ENCODE measurements at places on chromosomes 6 and 20. TPM values are rescaled to one million over a fixed set of nuclear protein-coding genes. Genes with fewer than 3 reads are reported as not detected.

GRCh38 chr6:75524322-75524972 is 30.8 kb upstream of the FILIP1 start:
- DNase-seq: no peak

DNA sequence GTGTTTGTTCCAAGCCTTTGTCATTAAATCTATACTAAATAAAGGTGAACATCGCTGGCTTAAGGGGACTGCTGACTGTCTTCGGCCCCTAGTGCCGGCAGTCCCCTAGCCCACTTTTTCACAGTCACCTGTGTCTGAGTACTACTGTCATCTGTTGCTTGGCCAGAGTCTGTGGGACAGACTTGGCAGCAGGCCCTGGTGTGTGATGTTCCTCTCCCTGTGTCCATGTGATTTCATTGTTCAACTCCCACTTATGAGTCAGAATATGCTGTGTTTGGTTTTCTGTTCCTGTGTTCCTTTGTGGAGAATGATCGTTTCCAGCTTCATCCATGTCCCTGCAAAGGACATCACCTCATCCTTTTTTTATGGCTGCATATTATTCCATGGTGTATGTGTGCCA is 133.4 kb downstream of the HAO1 start:
- DNase-seq: no peak

DNA sequence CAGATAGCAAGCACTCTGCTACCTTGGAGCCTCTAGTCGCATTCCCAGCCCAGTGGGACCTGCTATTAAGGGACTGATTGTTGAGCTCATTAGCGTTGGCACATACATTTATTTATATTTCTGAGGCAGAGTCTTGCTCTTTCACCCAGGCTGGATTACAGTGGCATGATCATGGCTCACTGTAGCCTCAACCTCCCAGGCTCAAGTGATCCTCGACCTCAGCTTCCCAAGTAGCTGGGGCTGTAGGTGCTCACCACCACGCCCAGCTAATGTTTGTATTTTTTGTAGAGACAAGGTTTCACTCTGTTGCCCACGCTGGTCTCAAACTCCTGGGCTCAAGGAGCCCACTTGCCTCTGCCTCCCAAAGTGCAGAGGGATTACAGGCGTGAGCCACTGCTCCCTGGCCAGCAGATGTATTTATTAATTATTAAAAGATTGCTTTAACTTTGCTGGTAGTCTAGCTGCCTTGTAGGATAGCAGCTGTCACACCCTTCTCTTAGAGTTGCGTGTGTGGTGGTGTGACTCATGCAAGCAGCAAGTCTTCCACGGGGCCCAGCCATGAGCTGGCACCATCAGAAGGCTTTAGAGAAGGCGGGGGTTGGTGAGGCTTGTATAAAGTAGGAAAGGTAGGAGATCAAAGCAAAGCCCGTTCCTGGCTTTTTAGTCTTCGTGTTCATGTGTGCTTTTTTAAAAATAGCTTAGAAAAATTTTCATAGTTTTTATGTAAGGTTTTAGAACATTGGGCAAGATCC is 16.5 kb downstream of the ACTR5 start:
- DNase-seq: peak; percentile 73

DNA sequence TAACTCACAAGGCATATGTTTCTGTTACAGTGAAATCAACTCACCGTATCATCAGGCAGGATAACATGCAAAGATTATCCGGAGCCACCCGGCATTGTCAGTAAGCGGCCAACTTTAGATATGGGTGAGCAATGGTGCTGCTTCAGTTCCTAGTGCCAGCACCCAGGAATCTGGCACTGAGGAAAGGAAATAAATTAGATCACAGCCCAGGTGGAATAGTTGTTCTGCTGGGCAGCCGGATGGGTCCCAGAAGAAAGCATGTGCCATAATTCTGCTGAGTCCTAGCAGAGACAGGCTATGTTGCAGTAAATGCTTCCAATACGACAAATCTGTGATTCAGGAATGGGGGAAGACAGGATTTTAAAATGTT is 183.6 kb upstream of the SPTLC3 start:
- DNase-seq: no peak

- no peak for DNase-seq
These were observed 12.1 kb upstream of the SERINC3 start for GRCh38 chr20:44533928-44534327.

GRCh38 chr6:73608761-73609160 is 45.0 kb downstream of the SLC17A5 start:
- DNase-seq: no peak

DNA sequence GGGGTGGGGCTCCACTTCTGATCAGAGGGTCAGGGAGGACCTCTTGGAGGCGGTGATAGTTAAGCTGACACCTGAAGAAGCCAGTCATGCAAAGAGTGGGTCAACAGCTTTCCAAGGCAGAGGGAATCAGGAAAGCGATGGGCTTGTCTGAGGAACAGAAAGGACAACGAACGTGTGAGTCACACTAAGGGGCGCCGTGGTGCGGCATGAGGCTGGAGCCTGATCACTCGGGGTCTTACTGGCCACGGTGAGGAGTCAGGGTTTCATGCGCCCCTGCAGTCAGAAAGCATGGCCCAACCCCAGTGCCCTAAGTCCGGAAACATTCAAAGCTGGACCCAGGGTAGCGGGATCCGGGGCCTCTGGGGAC is 50.6 kb upstream of the SLC32A1 start:
- DNase-seq: no peak

DNA sequence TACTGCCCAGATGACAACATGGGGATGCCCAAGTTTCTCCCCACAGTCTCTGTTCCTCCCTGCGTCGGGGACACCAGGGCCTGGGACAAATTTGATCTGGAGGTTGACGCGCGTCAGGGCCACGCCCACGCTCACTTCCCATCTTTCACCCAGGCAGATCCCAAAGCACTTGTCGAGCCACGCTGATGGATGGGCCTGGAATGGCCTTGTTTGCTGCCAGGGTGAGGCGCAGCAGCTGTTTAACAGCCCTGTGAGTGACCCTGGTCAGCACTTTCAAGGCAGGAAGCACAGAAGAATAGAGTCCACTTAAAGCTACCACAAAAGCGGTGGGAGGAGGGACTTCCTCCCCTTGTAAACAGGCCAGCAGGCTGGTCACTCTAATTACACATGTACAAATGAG is 324.7 kb upstream of the JARID2 start:
- DNase-seq: no peak

DNA sequence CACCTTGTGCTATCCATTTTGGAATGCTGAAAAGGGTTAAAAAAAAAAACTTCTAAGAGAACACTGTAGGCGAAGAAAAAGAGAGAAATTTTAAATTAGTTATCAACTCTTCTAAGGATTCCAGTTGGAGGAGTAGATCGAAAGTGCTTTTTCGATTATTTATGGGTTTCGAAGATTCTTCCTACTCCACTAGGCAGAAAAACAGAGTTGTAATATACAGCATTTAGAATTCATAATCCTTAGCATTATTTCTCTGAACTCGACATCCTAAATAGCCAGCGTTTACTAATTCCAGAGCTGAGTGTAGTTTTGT is 817 bp upstream of the RNF217 start:
- no peak for DNase-seq

DNA sequence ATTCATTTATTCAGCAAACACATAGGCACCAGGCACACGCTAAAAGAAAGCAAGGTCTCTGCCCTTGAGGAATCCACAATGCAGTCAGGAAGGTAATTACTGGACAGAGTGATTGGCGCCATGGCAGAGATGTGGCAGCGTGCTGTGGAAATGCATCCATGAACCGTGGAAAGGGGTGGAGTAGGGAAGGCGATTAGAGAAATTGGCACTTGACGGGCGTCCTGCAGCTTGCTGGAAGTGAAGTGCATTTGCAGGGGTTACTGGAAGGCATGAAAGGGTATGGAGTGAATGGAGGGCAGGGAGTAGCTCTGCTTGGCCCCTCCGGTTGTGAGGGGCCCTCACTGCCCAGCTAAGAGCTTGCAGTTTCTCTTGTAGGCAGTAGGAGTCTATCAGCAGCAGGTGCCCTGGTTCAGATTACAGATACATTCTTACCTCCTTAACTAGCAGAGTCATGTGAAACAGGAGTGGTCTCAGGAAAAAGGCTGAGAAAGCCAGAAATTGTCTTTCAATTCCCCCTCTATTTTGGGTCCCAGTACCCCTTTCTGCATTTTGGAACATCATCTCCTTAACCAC is 122.5 kb upstream of the TIAM2 start:
- DNase-seq: no peak

DNA sequence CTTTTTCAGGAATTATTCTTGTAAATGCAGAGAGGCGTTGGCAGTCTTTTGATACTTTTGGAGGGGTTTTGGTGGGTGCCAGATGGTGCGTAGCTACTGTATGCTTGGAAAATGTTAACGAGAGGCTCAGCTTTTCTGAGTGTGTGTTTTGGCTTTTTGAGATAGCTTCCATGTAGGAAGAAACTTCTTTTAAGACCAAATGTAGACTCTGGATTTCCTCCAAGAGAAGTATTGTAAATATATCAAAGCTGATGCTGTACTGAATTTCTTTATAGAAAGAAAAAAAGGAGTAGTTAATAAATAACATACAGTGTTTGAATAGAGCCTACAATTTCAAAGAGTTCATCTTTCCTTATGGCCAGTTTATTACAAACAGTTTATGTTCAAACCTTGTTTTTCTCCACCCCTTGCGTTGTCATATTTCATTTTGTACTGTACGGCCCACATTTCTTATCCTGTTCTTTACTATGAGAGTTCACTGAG is 16.7 kb downstream of the TIAM2 start:
- no peak for DNase-seq

GRCh38 chr6:130050230-130050629 is 31.8 kb downstream of the L3MBTL3 start:
- DNase-seq: no peak

DNA sequence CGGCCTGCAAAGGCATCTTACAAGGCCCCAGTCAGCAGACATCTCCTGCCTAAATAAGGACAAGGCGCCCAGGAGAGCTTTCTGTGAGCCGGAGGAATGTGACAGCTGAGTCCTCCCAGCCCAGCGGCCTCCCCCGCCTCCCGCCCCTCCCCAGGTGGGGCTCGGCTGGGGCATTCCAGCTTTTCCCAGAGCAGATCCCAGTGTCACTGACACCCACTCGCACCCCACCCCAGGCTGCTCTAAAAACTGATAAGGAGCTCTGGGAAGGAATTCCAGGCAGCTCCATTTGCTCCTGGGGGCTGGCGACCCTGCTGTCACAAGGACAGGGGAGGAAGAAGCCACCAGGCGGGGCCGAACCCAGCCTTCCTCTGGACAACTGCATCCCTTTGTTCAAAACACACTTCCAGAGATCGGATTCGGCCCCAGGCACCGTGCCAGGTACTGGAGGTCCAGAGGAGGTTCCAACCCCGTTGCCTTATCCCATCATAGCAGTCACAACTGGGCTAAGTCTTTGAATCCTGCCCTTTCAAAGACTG is 49.7 kb downstream of the JPH2 start:
- no peak for DNase-seq

- DNase-seq: no peak
These were observed 17.5 kb upstream of the CEP85L start for GRCh38 chr6:118668761-118669385.

GRCh38 chr6:43242908-43243663 is at the start of gene TTBK1:
TTBK1 (plus strand) TSS chr6:43243481; CDS start chr6:43246661, 3,180 bp downstream.
- DNase-seq: peak; percentile 80

GRCh38 chr6:2756241-2756640 is 5.5 kb upstream of the MYLK4 start:
- DNase-seq: no peak

- no peak for DNase-seq
These were observed 53.2 kb downstream of the PPP1R14C start for GRCh38 chr6:150195996-150196417.

GRCh38 chr6:337805-338368 is 45.6 kb downstream of the DUSP22 start:
- peak; percentile 68 for DNase-seq

DNA sequence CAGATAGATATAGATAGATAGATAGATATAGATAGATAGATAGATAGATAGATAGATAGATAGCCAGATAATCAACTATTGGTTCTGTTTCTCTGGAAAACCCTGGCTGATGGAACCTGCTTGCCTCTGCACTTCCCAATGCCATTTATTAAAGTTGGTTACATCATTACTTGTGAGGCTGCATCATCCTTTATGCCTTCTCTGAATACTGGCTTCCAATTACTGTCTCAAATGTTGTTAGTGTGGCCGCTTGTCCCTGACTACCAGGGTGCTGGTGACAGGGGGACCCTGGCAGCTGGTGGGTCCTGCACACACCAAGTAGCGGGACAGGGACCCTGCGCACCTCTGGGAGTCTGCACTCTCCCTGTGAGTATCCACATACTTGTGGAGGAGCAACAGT is 3.9 kb upstream of the SLPI start:
- DNase-seq: no peak

- no peak for DNase-seq
These were observed 129.4 kb upstream of the NAA20 start for GRCh38 chr20:19887556-19888268.

- DNase-seq: no peak
These were observed 165.3 kb downstream of the SOBP start for GRCh38 chr6:107655245-107655644.

DNA sequence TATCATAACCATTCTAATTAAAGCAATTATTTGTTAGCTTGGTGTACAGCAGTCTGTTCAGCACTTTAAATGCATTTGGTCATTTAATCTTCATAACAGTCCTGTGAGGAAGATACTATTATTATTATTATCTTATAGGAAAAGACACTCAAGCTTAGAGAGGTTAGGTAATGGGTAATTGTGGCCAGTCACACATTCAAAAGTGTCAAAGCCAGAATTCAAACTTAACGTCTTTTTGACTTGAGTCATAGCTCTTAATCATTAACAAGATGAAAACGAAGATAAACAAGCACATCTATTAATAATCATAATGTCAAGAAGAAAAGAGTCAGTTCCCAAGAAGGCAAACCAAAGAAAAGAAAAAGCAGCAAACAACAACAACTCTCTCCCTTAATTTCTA is 251.0 kb downstream of the SYNE1 start:
- no peak for DNase-seq

GRCh38 chr20:63534427-63534830 is 2.7 kb downstream of the PTK6 start:
- no peak for DNase-seq

- DNase-seq: no peak
These were observed 385.6 kb downstream of the CDKAL1 start for GRCh38 chr6:20919677-20920385.

- no peak for DNase-seq
These were observed 6.4 kb downstream of the TNFRSF21 start for GRCh38 chr6:47303342-47303741.

DNA sequence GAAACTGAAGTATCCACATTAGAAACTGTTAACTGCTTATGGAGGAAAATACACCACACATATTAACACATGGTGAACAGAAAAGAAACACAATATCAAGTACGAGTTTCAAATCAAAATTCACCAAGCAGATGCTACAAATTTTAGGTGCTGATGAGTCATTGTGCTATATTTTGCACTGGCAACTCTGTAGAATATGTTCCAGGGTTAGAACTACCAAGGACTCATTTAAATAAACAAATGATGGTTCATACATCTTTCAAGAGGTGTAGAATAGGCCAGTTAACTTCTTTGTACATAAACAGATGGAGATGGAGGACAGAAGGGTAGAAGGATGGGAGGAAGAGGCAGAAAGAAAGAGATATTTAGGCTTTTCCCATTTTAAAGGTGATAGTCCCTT is 184.9 kb downstream of the ARHGAP18 start:
- DNase-seq: no peak

Gene PTK6
- 0.35 TPM for total RNA-seq

Gene CST4
- not detected for total RNA-seq

Gene OR2W1
- total RNA-seq: not detected

Gene SPATS1
- not detected for total RNA-seq

Gene HS3ST5
- total RNA-seq: not detected

Gene MUC22
- not detected for total RNA-seq

Gene IMPG1
- not detected for total RNA-seq

Gene ATP6V1G2
- 0.89 TPM for total RNA-seq

Gene NOP56
- 899 TPM for total RNA-seq

Gene TXLNB
- total RNA-seq: 0.09 TPM

Gene OTOR
- total RNA-seq: not detected

Gene MKKS
- 8.0 TPM for total RNA-seq

Gene KIF25
- total RNA-seq: not detected

Gene CLPSL1
- total RNA-seq: not detected

Measured in activated CD4-positive, alpha-beta T cell treated with anti-CD3 and anti-CD28 coated beads, Interleukin-2, amount 10 ng/mL, durations not matched to agents 24 days and 14 days (primary cell).